NCI-H2029 treated with DMSO at 0.1 percent for 48 hours (cell line): ENCODE measurements at places on chromosomes 16 and 17.

- DNase-seq: no peak
These were observed 1.5 kb downstream of the CDK12 start for GRCh38 chr17:39462631-39463375.

GRCh38 chr17:46869975-46870803, 18.8 kb downstream of the WNT9B start:
- DNase-seq: no peak

- no peak for DNase-seq
These were observed 25.7 kb upstream of the SLC39A11 start for GRCh38 chr17:73118139-73118538.

GRCh38 chr16:81350306-81350615, 35.5 kb downstream of the GAN start:
- no peak for DNase-seq

GRCh38 chr17:74059479-74060240, 143.8 kb upstream of the RPL38 start:
- no peak for DNase-seq

DNA sequence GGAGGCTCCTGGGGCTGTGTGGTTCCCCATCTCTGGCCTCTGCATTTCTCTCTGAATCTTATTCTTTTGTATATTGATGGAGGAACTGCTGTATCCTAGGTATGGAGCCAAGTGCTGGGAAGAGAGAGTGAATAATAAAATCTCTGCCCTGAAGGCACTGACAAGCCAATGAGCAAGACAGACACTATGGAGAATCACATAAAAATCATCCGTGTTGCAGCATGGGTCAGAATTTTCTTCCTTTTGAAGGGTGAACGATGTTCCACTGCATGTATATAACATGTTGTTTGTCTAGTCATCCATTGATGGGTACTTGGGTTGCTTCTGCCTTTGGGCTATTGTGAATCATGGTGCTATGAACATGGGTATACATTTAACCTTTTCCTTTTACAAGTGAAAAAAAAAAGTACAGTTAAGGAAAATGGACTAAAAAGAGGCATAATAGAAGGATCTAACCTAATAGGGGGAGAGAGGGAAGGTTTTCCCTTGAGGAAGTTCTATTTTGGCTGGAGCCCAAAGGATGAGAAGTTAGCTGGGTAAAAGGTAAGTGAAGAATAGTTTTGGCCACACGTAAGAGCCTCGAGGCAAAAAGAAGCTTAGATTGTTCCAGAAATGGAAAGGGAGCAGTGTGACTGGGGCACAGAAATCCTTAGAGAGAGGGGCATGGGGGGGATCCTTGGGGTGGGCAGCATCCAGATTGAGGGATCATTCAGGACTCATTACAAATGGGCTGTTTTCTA, 32.3 kb upstream of the GNA13 start:
- no peak for DNase-seq

GRCh38 chr17:59362811-59363205, 31.4 kb downstream of the YPEL2 start:
- DNase-seq: no peak

- no peak for DNase-seq
These were observed 443.8 kb downstream of the CDH13 start for GRCh38 chr16:83070416-83071209.

GRCh38 chr16:5064915-5065314, 841 bp downstream of the C16orf89 start:
- peak; percentile 7 for DNase-seq

GRCh38 chr16:48445782-48446533, 60.7 kb upstream of the SIAH1 start:
- DNase-seq: no peak

DNA sequence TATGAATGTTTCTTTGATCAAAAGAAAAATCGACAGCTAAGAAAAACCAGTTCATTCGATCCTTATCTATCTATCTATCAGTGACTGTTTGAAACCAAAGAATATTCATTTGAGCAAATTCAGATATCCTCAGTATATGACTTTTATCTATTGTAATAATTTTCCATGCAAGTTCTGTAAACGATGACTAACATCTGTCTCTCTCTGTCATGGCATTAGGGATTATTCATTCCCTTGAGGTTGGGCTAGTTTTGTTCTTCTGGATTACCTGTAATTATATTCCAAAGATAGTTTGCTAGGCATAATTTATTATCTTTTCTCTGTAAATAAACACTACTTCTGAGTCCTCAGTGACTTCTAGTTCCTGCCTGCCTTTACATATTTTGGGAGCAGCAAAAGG, 497.7 kb upstream of the CDH11 start:
- no peak for DNase-seq

DNA sequence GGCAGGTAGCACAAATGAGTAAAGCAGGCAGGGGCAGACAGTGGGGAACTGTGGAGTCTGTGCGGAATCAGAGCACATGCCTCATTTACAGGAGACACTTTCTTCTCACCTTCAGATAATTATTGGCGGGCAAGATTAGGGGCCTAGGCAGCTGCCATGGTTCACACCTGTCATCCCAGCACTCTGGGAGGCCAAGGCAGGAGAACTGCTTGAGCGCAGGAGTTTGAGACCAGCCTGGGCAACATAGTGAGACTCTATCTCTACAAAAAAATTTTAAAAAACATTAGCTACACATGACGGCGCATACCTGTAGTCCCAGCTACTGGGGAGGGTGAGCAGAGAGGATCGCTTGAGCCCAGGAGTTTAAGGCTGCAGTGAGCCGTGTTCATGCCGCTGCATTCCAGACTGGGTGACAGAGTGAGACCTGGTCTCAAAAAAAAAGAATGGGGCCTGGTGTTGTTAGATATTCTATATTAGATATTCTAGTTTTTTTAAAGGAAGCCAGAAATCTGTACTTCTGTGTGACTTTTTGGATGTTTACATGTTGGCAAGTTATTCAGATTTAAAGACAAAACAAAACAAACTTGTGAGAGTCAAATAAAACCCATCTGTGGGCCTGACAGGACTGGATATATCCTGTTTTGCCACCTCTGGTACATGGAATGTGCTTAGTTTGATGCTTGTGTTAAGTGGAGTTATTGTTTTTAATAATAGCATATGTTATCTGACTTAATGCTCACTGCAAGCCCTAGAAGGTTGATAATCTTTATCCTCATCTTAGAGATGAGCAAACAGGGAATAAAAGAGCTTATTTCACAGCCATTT, 4.9 kb upstream of the LPCAT2 start:
- no peak for DNase-seq

GRCh38 chr17:64218066-64218465, 45.0 kb downstream of the TEX2 start:
- DNase-seq: no peak

- DNase-seq: no peak
These were observed 152.6 kb downstream of the MAP2K6 start for GRCh38 chr17:69567130-69567529.

- no peak for DNase-seq
These were observed 381 bp downstream of the CTNS start for GRCh38 chr17:3636908-3637373.

DNA sequence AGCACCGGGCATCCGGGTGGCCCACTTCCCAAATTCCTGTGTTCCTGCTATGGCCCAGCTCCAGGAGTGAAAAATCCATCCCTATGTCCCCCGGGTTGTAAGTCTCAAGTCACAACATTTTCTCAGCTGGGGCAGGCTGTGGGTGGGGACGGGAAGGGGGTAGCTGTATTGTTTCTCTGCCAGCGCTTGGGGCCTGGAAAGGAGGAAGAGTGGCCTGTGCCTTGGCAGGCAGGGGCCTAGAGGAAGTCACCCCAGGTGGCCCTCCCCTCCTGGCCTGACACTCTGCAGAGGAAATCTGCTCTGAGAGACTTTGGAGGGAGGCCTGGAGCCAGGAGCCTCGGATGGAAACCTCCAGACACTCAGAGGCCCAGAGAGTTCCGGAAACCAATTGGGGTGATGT, 10.6 kb upstream of the SCN4A start:
- DNase-seq: no peak

- DNase-seq: no peak
These were observed 9.3 kb downstream of the SSTR2 start for GRCh38 chr17:73174126-73174525.

DNA sequence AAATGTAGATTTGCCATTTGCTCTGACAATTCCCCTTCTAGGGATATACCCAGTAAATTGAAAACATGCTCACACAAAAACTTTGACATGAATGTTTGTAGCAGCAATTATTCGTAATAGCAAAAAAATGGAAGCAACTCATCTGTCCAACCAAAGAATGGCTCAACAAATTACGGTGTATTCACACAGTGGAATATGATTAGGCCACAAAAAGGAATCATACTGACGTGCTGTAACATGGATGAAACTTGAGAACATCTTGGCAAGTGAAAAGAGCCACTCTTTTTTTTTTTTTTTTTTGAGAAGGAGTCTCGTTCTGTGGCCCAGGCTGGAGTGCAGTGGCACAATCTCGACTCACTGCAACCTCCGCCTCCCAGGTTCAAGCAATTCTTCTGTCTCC, 24.1 kb upstream of the SPNS3 start:
- no peak for DNase-seq

DNA sequence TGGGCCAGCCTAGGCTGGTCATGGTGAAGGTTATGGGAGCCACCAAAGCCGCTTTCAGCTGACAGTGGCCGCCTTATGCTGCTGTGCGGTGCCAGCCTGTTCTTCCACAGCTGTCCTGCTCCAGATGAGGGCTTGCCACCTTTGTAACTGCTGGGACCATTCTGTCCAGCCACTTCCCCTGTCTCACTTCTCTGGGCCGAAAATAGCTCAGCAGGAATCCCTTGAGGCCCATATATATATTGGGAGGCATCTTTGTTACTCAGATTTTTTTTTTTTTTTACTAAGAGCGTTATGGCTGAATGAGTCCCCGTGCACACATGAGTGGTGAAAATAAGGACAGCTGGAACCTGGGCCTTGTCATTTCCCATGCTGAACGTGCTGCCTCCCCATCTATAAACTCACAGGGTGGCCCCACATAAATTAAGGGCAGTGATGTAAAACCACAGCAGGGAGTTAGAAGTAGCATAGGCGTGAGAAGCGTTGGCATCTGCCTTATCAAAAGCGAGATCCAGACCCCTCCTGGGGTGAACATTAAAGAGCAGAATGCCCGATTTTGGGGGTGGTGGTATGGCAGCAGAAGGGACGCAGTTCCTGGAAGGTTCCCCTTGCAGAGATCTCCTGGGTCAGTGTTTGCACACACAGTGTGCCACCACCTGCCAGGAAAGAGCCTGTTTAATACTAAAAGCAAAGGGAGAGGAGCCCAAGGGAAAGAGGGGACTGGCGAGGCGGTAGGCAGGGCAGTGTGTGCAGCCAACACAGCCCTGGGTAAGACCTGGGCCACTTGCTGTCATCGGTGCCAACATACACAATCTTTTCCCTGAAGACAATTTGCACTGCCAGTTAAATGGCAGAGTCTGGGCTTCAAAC, 57.8 kb downstream of the USP43 start:
- no peak for DNase-seq

- DNase-seq: no peak
These were observed 15.4 kb downstream of the ARL2BP start for GRCh38 chr16:57260294-57260929.

GRCh38 chr16:77234611-77235010, 35.4 kb downstream of the SYCE1L start:
- DNase-seq: no peak

- DNase-seq: no peak
These were observed 148.5 kb upstream of the GSE1 start for GRCh38 chr16:85464383-85465305.

GRCh38 chr16:85221771-85222154, 109.5 kb upstream of the CIBAR2 start:
- DNase-seq: no peak

- DNase-seq: no peak
These were observed 651.4 kb upstream of the GOT2 start for GRCh38 chr16:59385491-59385890.

- no peak for DNase-seq
These were observed 17.7 kb upstream of the MEOX1 start for GRCh38 chr17:43679401-43679800.

GRCh38 chr17:16351831-16352230, 1.4 kb downstream of the CENPV start:
- DNase-seq: no peak

- DNase-seq: no peak
These were observed 1.4 kb downstream of the AXIN2 start for GRCh38 chr17:65559804-65560627.

GRCh38 chr17:81173762-81174155, 7.7 kb upstream of the AATK start:
- DNase-seq: no peak

GRCh38 chr16:53766304-53767016, 62.5 kb downstream of the FTO start:
- no peak for DNase-seq

GRCh38 chr16:12229759-12230594, 253.4 kb downstream of the SNX29 start:
- DNase-seq: peak; percentile 64

GRCh38 chr17:47698749-47699535, 5.0 kb downstream of the TBKBP1 start:
- peak; percentile 18 for DNase-seq

DNA sequence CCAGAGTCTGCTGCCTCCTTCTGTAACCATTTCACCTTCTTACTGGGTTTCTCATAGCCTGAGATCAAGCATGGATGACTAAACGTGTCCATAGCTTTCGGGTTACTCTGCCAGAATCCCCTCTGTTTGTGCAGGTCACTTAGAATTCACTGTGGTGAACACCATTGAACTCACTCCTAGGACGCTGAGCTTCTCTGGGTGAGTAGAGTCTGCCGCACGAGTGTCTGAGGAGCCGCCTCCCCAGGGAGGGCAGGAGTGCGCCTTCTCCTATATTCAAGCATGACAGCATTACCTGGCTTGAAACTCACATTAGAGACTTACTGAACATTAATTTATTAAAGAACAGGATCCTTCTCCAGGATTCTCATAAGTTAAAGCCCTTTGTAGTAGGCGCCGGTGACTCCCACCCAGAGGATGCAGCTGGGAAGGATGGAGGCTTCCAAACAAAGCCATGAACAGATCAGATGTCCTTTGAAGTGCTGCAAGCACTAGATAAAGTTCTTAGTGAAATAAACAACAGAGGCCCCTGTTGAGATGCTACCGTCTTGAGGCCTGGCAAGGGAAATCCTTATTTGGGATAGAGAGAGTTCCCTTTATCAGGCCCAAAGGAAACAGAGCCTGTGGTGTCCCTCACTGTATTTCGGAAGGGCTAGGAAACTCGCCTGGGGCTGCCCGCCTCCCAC, 144.6 kb upstream of the PLCG2 start:
- DNase-seq: no peak

DNA sequence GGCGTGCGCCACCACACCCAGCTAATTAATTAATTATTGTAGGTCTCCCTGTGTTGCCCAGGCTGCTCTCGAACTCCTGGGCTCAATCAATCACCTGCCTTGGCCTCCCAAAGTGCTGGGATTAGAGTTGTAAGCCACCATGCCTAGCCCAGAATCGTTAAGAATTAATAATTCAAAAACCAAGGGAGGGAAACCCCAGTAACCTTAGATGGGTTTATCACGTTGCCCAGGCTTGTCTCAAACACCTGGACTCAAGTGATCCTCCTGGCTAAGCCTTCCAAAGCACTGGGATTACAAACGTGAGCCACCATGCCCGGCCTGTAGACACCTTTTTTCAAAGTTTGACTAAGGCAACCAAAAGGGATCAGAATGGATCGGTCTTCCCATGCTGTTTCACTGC, 21.6 kb downstream of the CD300LF start:
- DNase-seq: no peak

- DNase-seq: no peak
These were observed 678 bp upstream of the BAIAP2 start for GRCh38 chr17:81034168-81034777.
